DMS79 treated with DMSO at 0.1 percent for 48 hours (cell line): ENCODE measurements at places on chromosomes 4 and X.
A peak's percentile ranks its signal among the peaks of the same experiment; 100 is the strongest.

GRCh38 chr4:139295206-139295941, 5.9 kb upstream of the NAA15 start:
- peak; percentile 83 for DNase-seq

- DNase-seq: no peak
These were observed 85.4 kb downstream of the SH3RF1 start for GRCh38 chr4:169185133-169185956.

DNA sequence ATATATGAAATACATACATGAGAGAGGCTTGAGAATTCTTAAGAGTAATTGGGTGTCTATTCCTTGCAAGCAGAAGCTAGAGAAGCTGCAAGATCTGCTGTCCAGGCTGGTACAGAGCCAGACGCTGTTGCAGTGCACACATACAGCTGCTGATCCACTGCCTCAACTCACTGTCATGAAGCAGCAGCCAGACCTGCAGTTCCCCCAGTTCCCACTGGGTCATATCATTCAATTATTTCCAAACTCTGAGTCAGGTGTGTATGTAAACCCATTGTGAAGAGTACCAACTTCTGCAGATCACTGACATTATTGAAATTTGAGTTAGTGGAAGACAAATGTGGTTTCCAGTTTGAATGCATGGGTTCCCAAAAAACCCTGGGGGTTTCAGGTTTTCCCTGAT, 1212.8 kb upstream of the ADGRL3 start:
- DNase-seq: no peak

GRCh38 chr4:10047967-10048366, 26.7 kb upstream of the SLC2A9 start:
- no peak for DNase-seq

DNA sequence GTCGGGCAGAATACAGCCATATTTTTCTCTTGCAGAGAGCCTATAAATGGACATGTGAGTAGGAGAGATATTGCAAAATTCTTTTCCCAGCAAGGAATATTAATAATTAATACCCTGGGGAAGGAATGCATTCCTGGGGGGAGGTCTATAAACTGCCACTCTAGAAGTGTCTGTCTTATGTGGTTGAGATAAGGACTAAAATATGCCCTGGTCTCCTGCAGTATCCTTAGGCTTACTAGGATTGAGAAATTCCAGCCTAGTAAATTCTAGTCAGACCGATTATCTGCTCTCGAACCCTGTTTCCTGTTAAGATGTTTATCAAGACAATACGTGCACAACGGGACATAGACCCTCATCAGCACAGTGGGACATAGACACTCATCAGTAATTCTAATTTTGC, 872.6 kb downstream of the FSTL5 start:
- no peak for DNase-seq

GRCh38 chr4:5050520-5051277, 581 bp upstream of the STK32B start:
- peak; percentile 17 for DNase-seq

GRCh38 chrX:19846995-19847790, 40.2 kb downstream of the SH3KBP1 start:
- DNase-seq: no peak

DNA sequence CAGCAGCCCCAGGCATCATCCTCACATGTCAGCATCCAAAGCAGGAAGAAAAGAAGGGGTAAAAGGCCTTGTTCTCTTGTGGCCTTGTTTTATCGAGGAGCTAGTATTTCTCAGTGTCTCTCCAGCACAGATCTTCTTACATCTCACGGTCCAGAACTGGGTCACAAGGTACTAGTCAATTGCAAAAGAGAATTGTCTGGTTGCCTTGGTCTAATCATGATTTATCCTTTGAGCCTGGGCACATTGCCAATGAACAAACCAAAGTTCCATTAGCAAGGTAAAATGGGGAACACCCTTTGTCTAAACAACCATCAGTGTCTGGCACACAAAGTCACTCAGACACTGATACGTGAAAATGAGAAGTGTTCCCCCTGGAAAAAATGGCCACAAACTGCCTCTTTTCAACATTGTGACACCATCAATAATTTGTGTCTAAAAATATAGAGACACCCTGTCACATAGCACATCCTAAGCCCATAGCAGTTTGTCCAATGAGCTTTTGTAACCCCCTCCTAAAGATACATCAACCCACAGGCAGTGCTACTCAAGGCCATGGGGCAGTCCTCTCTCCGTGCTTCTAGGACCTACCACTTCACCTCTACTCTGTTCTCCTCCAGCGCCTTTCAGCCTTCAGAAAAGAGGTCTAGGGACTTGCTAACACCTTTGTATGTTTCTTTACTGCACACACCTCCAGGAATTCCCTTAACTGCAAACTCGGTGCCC, 534.4 kb downstream of the MID1IP1 start:
- peak; percentile 7 for DNase-seq

DNA sequence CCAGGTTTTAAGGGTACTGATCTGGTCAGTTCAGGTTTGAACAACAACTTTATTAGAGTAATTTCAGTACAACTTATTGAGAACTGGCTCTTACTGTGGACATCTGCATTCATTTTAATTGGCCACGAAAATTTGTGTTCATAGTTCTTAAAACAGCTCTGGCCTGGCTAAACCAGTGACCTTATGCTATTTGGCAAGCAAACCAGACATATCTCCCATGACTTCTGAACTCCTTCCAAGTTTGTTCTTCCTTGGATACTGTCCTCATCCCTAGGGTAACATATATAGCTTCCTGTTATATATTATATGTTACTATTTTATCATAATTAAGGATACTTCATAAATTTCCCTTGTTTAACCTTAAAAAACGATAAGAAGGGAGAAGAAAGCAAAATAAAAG, 841.9 kb downstream of the TRAM1L1 start:
- no peak for DNase-seq

DNA sequence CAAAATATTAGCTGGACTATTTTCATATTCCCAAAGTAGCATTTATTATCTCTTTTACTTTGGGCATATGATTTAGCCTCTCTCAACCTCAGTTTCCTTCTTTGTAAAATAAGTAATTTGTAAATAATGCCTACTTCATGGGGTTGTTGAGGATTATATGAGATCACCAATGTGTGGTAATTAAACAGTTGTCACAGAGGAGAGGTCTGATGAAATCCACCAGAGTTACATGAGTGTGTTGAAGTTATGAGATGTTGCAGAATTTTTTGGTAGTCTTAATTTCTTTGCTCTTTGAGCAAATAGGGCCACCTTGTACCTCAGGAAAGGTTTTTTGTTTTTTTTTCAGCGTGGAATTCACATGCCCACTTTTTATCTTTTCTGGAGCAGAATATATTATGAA, 1.4 kb downstream of the COX7B start:
- DNase-seq: no peak

GRCh38 chr4:3046162-3046561, 28.2 kb downstream of the HTT-AS start:
- DNase-seq: no peak

DNA sequence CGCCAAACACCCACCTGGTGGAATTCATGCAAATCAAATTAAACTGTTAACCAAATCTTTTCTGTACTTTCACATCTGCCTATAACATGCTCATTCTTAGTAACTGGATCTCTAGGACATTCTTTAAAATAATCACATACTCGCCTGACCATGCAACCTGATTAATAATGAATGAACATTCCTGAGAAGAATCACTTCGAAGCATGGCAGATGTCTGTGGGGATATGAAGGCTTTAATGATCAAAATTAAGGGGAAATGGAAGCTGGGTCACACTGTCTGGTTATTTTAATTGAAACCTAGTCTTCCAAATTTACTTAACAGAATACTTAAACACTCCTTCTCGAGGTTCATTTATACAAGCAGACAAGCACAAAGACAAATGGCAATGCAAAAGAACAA, 44.2 kb downstream of the MID1 start:
- no peak for DNase-seq

DNA sequence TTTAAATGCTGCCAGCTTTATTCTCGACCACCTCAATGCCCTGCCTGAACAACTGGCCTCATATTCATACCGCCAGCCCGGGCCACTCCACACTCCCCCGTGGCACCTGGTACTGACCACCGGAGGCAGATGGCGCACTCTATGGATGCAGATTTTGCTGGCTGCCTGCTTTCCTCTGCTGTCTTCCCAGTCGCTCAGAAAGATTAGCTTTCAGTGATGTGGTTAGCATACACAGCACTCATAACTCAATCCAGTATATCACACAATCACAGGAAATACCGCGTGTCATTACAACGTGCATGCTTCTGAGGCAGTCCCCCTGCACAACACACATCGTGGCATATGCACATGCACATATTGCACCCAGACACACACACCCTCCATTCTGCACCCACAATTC, 147.2 kb upstream of the BCOR start:
- DNase-seq: peak; percentile 1
